Sigmoid colon (tissue), 7 donors: ENCODE measurements at places on chromosomes 12 and 14. TPM values are rescaled to one million over a fixed set of nuclear protein-coding genes. Genes with fewer than 3 reads are reported as not detected.

Gene SYCP3
- not detected for total RNA-seq

Gene FIGNL2
- total RNA-seq = 0.36 TPM

Gene FGD4
- total RNA-seq = 16.8 TPM

Gene TSHR
- not detected for total RNA-seq

Gene CREBL2
- total RNA-seq = 35.0 TPM

DNA sequence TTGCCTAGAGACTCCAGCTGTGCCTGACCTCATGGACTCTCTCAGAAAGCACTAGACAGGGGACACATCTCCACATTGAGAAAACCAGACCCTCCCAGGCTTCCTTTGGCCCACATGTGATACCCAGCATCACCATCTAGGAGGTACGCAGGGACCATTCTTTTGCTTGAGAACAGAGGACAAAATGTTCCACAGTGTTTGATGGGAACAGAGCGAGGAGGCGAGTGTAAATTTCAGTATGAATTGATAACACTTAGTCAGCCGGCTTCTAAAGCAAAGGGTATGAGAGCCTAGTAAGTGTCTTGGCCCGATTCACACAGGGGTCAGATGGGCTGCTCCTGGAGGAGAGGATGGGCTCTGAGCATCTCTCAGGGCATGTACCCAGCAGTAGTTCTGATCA is 1052.4 kb downstream of the BCL11B start:
- H3K36me3 ChIP-seq = no peaks in the 10 kb centered on the region
- no peak overlapping the region for H3K27ac ChIP-seq
- DNase-seq = no peak
- H3K4me3 ChIP-seq = no peak overlapping the region
- H3K27me3 ChIP-seq = no peaks in the 10 kb centered on the region

DNA sequence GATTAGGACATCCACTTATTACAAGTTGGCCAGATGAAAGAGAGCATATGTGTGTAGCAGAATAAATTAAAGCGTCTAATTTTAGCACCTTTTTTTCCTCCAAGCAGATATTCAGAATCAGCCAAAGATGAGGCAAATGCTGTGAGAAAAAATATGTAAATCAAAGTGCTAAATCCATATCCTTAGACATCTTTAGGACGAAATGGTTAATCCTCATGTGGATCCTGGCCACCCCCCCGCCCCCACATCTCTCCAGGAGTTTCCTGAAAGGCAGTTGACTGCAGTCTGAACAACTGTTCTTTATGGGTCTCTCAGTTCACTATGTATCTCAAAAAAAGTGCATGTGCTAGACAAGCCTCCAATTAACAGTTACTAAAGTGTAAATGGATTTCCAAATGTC is 1768.1 kb upstream of the SEL1L start:
- H3K27ac ChIP-seq = no peak overlapping the region
- no peak overlapping the region for H3K4me3 ChIP-seq
- no peaks in the 10 kb centered on the region for H3K36me3 ChIP-seq
- no peaks in the 10 kb centered on the region for H3K27me3 ChIP-seq
- H3K4me1 ChIP-seq = no peaks in the 10 kb centered on the region
- no peak for DNase-seq

DNA sequence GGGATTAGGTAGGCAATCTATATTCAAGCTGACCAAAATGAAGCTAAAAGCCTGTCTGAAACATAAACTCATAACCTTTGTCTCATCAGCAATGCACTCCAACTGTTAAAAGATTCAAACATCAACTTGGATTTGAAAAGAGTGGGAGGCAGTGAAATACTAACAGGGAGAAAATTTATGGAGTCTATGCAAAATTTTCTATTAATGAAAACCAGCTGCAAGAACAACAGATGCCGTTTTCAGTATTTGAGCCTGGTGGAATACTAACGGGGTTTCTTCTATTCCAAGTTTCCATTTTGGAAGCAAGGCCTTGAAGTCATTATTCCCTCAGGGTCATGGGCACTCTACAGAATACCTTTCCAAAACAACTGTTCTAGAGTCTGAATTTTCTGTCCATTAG is 88.3 kb downstream of the LRP6 start:
- no peak overlapping the region for H3K4me3 ChIP-seq
- no peaks in the 10 kb centered on the region for H3K36me3 ChIP-seq
- no peaks in the 10 kb centered on the region for H3K4me1 ChIP-seq
- no peak for DNase-seq

- H3K27ac ChIP-seq = no peak overlapping the region
- H3K4me3 ChIP-seq = no peak overlapping the region
- no peak for DNase-seq
- no peaks in the 10 kb centered on the region for H3K36me3 ChIP-seq
- H3K4me1 ChIP-seq = no peaks in the 10 kb centered on the region
These were observed 113.5 kb downstream of the C12orf75 start for GRCh38 chr12:105443802-105444652.

DNA sequence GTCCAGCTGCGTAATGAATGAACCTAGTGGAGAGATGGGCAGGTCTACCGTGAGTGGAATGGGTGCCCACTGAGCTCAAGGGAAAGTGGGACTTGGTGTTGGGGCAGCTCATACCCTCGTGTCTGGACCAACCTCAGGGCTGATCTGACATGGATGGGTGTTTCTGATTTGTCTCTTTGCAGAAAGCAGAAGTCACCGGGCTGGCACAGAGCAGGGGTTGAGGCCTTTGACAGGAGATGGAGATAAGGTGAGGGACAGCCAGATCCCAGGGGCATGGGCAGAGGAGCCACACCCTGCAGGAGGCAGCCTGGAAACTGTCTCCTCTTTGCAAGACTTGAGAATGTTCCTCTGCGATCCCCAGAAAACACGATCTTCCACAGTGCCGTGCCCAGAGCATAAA is 20.9 kb upstream of the PPP1CC start:
- H3K27ac ChIP-seq = no peak overlapping the region
- H3K27me3 ChIP-seq = no peaks in the 10 kb centered on the region
- no peak for DNase-seq

DNA sequence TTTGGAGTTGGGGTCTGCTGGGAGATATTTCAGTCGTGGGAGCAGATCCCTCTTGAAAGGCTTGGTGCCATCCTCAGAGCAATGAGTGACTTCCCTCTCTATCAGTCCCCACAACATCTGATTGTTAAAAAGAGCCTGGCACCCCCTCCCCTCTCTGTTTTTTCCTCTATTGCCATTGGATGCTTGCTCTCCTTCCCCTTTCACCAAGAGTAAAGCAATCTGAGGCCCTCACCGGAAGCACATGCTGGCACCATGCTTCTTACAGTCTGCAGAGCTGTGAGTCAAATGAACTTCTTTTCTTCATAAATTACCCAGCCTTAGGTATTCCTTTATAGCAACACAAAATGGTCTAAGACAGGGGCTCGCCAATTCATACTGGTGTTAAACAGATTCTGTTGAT is 99.1 kb upstream of the CCND2 start:
- H3K27ac ChIP-seq = no peak overlapping the region
- peaks cover 6% of the 10 kb centered on the region for H3K27me3 ChIP-seq
- no peaks in the 10 kb centered on the region for H3K36me3 ChIP-seq
- no peaks in the 10 kb centered on the region for H3K4me1 ChIP-seq
- no peak overlapping the region for H3K4me3 ChIP-seq

DNA sequence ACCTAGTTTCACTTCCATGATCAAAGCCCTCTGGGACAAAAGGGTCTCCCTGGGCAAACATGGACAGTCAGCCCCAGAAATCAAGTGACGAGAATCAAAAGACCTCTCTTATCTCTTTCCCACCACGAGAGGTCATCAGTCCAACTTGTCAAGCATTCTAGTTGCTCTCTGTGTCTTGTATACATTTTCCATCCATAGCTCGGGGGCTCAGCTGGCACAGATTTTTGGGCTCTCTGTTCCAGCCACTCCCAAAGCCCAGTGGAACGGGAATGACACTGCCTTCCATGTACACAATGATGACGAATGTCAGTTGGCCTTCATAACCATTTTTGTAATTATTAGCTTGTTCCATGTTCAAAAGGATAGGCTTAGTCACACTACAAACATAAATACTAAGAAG is 29.7 kb downstream of the NOS1 start:
- no peak for DNase-seq
- no peaks in the 10 kb centered on the region for H3K4me1 ChIP-seq
- no peak overlapping the region for H3K27ac ChIP-seq
- H3K36me3 ChIP-seq = no peaks in the 10 kb centered on the region
- no peaks in the 10 kb centered on the region for H3K27me3 ChIP-seq

DNA sequence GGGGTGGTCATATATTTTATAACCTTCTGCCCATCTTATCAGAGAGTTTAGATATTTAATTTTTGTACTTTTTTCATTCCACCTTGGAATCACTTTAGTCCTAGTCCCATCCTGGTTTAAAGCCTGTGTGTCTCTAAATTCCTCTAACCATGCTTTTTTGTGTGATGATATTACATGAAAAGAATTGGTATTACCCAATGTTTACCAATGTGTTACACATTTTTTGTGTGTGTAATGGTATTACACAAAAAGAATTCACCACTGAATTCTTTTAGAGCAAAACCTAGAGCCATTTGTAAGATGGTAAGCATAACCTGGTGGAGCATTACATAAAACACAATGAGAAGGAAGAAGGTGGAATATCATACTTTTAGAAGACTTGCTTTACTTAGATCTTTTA is 77.5 kb downstream of the FAR2 start:
- no peak overlapping the region for H3K27ac ChIP-seq
- H3K36me3 ChIP-seq = no peaks in the 10 kb centered on the region
- no peak overlapping the region for H3K4me3 ChIP-seq
- H3K4me1 ChIP-seq = no peaks in the 10 kb centered on the region
- no peak for DNase-seq

DNA sequence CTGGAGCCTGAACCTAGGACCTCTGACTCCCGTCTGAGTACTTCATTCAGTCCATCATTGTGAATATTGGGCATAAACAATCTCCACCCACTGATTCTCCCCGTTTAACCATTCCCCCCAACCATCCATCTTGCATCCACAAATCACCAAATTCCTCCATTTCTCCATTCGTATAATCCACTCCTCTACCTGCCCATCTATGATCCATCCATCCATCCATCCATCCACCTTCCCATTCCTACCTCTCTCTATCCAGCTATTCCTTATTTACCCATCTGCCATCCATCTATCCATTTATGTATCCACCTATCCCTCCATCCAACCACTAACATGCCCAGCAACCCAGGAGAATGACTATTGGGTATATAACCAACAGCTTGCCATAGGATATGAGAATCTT is 87.5 kb downstream of the CALM1 start:
- DNase-seq = no peak
- H3K27me3 ChIP-seq = no peaks in the 10 kb centered on the region
- H3K27ac ChIP-seq = no peak overlapping the region
- H3K4me1 ChIP-seq = no peaks in the 10 kb centered on the region
- no peaks in the 10 kb centered on the region for H3K36me3 ChIP-seq
- H3K4me3 ChIP-seq = no peak overlapping the region

DNA sequence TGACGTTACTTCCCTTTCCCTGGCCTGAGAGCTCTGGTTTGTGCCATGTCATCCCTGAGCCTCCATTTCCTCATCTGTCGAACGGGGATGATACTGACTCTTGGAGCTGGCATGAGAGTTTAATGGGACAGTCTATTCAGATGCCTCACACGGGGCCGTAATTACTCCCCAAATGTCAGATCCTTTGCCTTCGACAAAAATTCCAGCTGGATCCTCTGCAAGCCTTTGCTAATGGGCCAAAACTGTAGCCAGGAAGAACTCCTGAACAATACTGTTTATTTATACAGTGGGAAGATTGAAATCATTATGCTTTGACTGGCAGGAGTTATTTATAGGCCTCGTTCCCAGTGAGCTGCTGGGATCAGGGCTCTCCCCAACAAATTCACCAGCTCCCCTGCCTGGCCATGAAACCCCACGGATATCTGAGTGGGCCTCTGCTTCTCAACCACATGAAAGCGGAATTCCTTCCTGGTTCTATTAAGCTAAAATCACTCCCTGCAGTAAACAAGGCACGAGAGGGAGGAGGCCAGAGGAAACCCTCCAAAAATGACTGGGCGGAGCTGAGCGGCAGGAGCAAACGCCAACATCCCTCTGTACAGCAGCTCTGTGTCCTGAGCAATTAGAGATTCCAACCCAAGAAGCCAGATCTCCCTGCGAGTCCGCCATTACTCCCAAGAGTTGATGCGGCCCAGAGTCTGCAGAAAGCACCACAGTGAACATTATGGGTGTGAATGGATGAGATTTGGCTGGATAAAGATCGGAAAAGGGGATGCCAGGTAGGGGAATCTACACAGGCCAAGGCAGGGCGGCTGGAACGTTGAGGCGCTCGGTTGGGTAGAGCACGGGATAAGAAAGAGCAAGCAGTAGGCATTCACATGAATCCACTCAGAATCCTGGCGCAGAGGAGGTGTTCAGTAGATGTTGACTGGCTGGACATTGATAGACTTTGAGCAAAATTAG is 326.1 kb downstream of the BCL11B start:
- no peak overlapping the region for H3K4me3 ChIP-seq
- no peaks in the 10 kb centered on the region for H3K4me1 ChIP-seq
- no peaks in the 10 kb centered on the region for H3K36me3 ChIP-seq
- DNase-seq = peak; percentile 55
- no peak overlapping the region for H3K27ac ChIP-seq
- no peaks in the 10 kb centered on the region for H3K27me3 ChIP-seq

DNA sequence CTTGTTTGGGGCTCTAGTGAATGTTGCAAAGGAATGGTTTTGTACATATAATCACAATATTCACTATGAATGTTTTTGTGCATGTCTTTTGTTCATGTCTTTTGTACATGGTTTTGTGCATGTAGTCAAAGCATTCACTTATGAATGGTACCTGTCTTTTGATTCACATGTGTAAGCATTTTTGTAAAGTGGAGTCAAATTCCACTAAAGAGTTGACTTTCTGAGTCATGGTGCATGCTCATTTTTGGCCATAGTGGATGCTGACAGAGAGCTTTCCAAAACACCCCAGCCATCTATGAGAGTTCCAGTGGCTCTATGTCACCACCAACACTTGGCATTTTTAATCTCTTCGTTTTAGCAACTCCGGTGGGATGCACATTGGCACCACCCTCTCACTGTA is 1185.9 kb upstream of the TMEM132C start:
- H3K4me1 ChIP-seq = peaks cover 5% of the 10 kb centered on the region
- H3K36me3 ChIP-seq = no peaks in the 10 kb centered on the region
- H3K4me3 ChIP-seq = no peak overlapping the region
- no peaks in the 10 kb centered on the region for H3K27me3 ChIP-seq

DNA sequence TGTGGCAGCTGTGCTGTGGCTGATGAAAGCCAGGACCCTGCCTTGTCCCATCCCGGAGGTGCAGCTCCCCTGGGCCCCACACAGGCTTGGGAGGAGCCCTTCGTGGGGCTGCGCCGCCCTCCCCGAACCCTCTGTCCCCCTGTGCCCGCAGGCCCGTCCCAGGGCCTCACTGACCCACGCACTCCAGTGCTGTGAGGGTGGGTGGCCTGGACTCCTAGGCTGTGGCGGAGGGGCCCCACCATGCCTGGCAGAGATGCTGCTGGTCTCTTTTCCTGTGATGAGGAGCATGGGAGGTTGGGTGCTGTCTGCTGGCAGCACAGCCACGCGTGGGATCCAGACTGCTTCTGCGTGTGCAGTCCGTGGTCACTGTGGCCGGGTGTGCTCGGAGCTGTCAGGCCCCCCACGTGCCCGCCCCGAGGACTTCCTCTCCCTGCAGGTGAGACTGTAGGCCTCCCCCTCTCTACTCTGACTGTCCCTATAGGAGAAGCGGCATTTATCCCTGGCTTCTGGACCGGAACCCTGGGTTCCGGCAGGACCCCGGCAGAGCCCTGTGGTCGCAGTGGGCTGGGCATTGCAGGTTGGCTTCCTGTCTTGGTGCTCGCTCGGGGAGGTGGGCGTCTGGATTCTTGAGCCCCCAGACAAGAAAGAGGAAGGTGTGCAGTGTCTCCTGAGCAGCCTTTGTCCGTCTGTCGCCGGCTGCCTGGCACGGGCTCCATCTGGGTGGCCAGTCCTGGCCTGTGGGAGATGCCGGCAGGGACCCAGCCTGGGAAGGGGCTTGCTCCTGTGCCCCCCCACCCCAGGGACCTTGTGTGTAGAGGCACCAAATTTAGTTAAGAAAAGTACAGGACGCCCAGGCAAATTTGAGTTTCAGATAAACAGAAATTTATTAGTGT is 2.3 kb downstream of the MTA1 start:
- H3K4me3 ChIP-seq = no peak overlapping the region
- peaks cover 32% of the 10 kb centered on the region for H3K4me1 ChIP-seq
- H3K36me3 ChIP-seq = no peaks in the 10 kb centered on the region
- no peak for DNase-seq
